ENCODE measurements at places on chromosomes 4 and X.

GRCh38 chrX:115642311-115642710, 81.3 kb downstream of the PLS3 start:
- DNase-seq = no peak

GRCh38 chr4:181784881-181785280, 458.3 kb upstream of the TENM3 start:
- DNase-seq = no peak

DNA sequence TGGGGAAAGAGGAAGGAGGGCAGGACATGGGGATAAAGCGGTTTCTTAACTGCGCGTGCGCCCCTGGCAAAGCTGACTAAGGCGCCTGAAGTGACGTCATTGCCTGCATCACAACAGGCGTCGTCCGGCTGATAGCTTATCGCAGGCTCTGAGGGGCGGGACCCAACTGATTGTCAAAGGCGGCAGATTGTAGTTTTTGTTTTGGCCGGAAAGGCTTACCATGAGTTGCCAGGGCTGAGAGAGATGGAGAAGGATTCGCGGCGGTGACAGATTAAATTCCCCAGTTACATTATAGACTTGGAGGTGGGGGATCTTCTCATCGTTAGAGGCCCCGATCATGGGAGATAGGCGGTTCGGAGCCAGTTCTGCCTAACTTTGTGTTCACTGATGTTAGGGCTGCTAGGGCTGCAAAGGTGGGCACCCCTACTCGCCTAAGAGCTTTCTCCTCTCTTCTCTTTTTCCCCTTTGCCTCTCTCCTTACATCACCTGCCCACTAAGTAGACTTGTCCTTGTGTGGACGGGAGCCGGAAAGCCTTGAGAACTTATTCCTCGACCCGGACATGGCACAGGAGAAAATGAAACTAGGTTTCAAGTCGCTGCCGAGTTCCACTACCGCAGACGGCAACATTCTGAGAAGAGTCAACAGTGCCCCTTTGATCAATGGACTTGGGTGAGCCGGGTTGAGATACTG, 148.9 kb upstream of the PLAC1 start:
- DNase-seq = peak; percentile 82

GRCh38 chr4:117068120-117068519, 17.3 kb downstream of the TRAM1L1 start:
- no peak for DNase-seq

- DNase-seq = no peak
These were observed 37.0 kb upstream of the ABCG2 start for GRCh38 chr4:88195328-88196012.

GRCh38 chrX:154401045-154401799, 3.0 kb downstream of the RPL10 start:
- no peak for DNase-seq

- no peak for DNase-seq
These were observed 19.3 kb downstream of the NEK1 start for GRCh38 chr4:169593050-169593560.

DNA sequence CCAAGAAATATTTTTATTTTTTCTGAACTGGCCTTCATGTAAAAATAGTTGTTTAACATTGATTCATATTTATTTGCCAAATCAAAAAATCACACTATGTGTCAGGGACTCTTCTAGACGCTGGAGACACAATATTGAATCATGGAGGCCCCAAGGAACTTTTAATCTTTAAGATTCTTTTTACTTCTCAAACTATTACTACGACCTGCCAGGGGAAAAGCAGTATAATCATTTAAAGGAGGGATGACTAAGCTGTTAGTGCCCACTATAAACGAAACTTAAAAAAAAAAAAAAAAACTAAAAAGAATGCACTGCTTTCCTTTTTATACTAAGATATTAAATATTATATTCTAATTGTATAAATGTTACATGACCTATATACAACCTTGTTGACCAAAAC, 84.7 kb downstream of the PPA2 start:
- DNase-seq = no peak

- DNase-seq = peak; percentile 30
These were observed 1.5 kb downstream of the STARD8 start for GRCh38 chrX:68648960-68649359.

- DNase-seq = no peak
These were observed 100.5 kb downstream of the TMEM131L start for GRCh38 chr4:153566631-153567150.

GRCh38 chr4:190015538-190016368, 11.3 kb downstream of the FRG2 start:
- DNase-seq = no peak

DNA sequence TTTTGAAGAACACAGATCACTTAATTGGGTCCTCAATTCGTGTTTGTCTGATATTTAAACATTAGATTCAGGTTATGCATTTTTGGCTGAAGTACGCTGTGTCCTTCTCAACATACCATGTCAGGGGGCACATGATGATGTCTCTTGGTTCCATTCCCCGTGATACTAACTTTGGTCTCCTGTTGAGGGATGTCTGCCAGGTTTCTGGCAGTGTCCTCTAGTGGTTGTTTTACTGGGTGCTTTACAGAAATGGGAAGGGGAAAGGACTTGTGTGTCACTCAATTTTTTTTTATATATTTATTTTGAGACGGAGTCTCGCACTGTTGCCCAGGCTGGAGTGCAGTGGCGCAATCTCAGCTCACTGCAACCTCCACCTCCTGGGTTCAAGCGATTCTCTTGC, 58.2 kb downstream of the WWC2 start:
- no peak for DNase-seq

- DNase-seq = no peak
These were observed 31.5 kb upstream of the HTRA3 start for GRCh38 chr4:8238036-8238511.

- no peak for DNase-seq
These were observed 22.9 kb downstream of the OCIAD1 start for GRCh38 chr4:48853604-48854394.

DNA sequence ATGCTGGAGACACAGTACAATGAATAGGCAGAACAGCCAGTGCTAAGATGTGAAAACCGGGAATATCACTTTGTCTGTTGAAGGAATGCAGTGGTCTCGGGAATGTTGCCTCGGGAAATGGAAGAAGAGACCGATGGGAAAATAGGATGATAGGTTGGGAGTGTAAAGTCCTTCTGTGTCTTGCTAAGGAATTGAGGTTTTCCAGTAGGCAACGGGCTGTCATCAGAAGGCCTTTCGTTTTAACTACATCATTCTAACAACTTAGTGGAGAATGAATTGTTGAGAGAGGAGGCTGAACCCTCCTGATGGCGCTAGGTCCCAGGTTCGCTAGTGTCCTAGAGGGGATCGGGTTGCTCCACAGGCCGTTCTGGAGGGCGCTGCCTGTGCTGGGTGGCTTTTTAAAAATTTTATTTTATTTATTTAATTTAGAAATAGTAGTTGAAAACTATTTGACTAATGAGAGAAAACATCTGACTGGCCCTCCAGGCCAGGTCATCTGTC, 730 bp downstream of the VBP1 start:
- peak; percentile 37 for DNase-seq

DNA sequence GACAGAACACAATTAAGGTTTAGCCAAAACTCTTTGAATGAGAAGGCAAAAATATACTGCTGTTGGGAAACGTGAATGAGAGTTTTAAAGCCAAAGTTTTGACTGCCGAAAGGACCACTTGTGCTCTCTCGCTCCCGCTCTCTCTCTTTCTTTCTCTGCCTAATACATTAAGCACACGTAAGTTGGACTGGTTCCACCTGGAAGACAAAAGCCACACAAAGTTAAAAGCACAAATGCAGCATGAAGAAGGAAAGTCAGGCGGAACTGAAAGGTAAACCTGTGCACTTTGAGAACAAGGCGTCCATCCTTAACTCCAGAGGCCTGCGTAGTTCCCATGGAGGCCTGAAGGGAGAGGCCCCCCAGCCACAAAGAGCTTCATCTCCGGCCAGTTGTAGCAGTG, 1.9 kb downstream of the DCAF12L2 start:
- no peak for DNase-seq

- DNase-seq = peak; percentile 58
These were observed 125.4 kb downstream of the ZNF330 start for GRCh38 chr4:141346144-141346543.

- DNase-seq = no peak
These were observed 18.9 kb upstream of the CXCL8 start for GRCh38 chr4:73721435-73721834.

DNA sequence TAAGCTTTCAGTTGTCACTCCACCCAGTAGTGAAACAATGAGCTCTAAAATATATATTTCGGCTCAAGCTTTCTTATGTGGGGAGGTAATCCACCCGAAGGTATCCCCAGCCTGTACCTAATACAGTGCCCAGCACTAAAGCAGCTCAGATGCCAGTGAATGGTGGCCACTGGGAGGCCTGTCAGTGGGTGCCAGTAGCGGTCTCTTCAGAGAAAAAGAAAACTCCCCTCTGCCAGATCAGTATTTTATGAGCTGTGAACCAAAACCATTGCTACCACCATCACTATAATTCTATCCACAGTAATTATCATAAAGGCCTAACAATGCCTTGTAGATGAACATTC, 835 bp upstream of the NFKB1 start:
- DNase-seq = no peak

- no peak for DNase-seq
These were observed 280.8 kb downstream of the ANKRD50 start for GRCh38 chr4:124431653-124432192.

DNA sequence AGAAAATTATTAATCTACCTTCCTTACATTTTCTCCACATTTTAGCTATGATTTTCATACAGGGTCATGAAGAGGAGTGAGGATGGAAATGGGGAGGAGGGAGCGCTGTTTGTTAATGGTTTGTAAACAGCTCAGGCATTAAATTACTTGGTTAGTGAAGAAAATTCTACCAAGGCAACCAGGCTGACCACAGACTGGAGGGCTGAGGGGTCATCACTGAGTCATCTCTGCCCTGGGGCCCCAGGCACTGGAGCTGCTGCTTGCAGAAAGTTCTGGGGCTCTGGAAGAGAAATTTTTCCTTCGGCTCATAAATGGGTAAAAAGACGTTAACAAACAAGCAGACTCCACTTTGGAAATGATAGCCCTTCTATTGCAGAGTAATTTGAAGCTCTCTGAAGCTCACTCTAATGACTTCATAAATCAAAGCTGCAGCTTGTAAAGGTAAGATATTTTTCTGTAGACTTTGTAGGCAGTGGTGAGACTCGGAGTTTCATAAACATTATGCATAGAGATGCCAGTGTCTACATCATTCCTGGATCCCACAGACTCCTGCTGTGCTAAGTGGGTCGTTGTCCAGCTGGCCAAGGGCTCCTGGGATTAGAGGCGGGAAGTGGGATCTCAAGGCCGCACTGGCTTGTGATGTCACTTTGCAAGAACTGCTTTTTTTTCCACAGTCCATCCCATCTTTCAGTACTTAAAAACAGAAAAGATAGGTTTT, 159.6 kb downstream of the PTTG2 start:
- DNase-seq = peak; percentile 84

- no peak for DNase-seq
These were observed 66.9 kb upstream of the C4orf50 start for GRCh38 chr4:6085028-6085690.

GRCh38 chrX:155086202-155086840, 15.0 kb downstream of the BRCC3 start:
- DNase-seq = no peak

- no peak for DNase-seq
These were observed 88.3 kb downstream of the GK start for GRCh38 chrX:30741545-30741944.

GRCh38 chr4:39933671-39934590, 43.8 kb downstream of the PDS5A start:
- peak; percentile 71 for DNase-seq

DNA sequence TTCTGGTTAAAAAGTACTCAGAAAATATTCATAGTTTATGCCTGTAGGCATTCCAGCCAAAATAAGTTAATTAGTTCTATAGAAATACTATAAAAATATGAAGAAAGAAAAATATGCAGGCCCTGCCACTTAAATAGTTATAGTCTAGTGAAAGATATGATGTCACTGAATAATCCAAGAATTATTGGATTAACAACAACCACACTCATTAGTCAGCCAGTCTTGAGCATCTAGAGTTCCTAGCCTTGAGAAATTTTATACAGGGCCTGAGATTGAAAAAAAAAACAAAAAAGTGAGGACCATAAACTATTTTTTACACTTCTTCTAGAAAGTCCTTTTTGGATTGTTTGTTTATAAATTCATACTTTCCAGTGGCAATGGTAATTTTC, 823.0 kb downstream of the FAT4 start:
- DNase-seq = no peak

DNA sequence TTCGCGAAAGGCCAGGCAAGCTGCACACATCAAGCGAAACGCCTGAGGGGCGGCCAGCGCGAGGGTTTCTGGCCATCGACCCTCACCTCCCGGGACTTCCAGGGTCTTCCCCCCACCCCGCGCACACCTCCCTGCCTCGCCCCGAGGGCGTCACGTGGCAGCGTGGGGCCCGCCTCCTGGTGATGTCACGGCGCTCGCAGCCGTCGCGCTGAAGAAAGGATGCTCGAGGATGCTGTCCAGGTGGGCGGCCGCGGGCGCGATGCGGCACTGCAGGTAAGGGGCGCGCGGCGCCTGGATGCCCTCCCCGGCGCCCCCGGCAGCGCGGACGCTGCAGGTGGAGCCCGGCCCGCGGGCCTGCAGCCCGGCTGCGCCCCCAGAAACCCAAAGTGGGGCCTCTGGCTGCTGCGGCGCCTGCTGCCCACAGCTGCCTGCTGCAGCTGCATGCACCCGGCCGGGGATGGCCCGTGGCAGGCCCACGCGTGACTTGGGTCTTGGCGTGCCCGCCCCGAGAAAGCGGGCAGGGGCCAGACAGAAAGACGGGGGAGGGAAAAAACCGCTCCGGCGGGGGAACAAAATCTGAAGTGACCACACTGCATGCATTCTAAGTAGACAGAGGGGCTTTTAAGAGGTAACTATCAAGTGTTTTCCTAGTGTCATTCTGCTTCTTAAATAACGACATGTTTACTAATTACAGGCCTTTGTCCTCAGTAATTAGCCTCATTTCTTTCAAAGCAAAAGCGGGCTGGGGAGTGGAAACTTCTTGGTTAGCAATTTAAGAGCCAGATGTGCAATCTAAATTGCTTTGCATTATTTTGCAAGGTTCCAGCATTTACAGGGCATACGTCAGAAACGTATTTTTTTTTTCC, 1.7 kb downstream of the CLCN4 start:
- no peak for DNase-seq

- no peak for DNase-seq
These were observed 35.8 kb downstream of the NAP1L3 start for GRCh38 chrX:93637591-93637990.

GRCh38 chrX:133587818-133588217, 172.5 kb upstream of the GPC4 start:
- DNase-seq = no peak

GRCh38 chr4:94827481-94828110, 69.8 kb downstream of the BMPR1B start:
- DNase-seq = peak; percentile 20

- DNase-seq = no peak
These were observed 24.4 kb downstream of the TNIP3 start for GRCh38 chr4:121139533-121140222.
